ENCODE measurements at places on chromosomes 2 and 18. TPM values are rescaled to one million over a fixed set of nuclear protein-coding genes. Genes with fewer than 3 reads are reported as not detected.

- no peak for DNase-seq
Measured at GRCh38 chr18:29811519-29811918, 1231.0 kb downstream of the DSC3 start.

DNA sequence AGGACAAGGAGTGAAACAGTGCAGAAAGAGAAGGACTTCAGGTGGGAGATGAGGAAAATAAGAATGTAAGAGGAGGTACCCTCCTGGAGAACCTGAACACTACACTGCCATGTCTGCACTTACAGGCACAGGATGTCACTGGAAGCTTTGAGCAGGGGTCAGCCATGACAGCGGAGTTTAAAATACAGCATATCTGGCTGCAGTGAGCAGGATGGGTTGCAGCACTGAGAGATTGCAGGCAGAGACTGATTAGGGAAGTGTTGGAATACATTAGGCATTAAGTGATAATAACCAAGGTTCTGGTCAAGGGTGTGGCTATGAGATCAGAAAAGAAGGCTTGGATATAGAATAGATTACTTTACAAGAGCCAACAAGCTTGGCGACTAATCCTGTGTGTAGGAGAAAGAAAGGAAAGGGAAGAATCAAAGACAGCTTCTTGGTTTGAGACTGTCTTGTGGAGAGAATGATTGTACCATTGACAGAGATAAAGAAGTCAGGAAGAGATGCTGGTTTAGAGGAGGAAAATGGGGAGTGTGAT lies 171.1 kb upstream of the RBMS1 start:
- DNase-seq: no peak

DNA sequence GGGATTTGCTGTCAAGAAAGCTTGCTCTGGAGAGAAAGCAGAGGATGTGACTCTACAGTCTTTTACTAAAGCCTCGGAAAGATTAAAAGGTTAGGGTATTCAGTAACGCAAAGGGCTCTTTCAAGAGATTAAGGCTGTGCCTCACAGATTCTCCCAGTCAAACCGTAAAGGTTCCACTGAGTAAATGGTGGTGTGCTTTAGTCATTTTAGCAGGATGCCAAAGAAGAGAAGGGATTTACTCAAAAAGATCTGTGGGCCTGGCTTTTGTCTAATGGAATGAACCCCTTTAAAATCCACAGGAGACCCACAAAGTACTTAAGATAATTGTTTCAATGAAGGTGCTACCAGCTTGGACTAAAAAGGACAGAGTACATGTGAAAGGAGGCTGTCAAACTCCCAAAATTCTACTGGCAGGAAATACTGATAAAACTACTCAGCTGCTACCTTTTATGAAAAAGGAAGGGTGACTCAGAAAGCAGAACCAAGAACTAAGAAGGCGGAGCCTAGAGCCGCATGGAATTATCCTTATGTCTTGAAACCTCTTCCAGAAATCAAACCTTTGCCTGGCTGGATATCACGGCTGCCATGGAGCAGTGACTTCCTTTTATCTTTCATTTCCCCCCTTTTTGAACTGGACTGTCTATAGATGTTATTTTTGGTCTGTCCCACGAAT lies 670.2 kb upstream of the ZEB2 start:
- DNase-seq: no peak

DNA sequence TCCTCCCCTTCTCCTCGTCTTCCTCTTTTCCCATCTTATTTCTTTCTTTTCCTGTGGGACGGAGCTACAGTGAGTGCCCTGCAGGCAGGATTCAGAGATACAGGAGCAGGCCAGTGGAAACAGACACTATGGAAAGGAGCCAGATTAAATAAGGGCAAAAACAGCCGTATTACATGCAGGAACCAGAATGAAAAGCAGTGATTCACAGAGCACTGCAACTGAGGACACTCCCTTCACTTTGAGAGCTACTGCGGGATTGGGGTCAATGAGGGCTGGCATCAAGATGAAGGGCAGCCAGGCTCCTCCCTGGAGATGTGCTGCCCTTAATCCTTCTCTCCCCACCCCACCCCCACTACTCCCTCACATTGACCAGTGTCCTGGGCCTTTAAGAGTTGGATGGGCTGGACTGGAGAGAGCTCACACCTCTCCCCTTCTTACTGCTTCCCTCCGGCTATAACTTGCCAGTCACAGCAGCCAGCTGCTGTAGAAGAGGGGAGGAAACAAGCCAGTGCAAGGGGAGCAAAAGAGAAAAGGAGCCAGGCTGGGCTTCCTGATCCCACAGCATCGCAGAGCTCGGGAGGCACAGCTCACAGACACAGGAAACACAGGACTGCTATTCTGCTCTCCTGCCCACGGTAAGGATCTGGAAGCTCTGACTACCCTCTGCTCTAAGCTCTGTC lies at the start of gene PLCD4:
PLCD4 (plus strand) TSS at position 464 of the 680 bp plus-strand sequence. CDS start 7,841 bp downstream, outside the sequence.
- DNase-seq: no peak

DNA sequence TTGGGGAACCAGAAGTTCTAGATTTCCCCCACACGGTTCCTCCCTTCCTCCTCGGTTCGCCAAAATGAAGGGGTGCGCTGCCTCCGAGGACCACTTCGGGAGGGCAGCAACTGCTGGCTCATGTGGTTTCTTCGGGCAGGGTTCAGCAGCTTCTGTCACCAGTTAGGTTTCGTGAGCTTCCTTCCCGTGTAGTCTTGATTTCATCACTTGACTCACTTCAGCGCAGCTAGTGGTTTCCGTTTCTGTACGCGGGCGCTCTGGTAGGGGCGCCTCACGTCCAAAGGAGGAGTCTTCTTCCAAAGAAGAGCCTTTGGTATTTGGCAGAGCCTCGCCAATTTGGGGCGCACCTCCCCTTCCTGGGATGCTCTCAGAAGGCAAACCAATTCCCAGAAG lies 485 bp upstream of the GALNT3 start:
- peak; percentile 84 for DNase-seq

RAPGEF4 gene
- polyA plus RNA-seq: 9.4 TPM

GRCh38 chr2:190435031-190435670 lies 27.0 kb downstream of the MFSD6 start:
- DNase-seq: no peak

GRCh38 chr2:59276917-59277316 lies 1035.8 kb upstream of the FANCL start:
- peak; percentile 64 for DNase-seq

FSIP2 gene
- polyA plus RNA-seq: 1.8 TPM

SLC23A3 gene
- 6.2 TPM for polyA plus RNA-seq

SLC9A4 gene
- 0.04 TPM for polyA plus RNA-seq

DNA sequence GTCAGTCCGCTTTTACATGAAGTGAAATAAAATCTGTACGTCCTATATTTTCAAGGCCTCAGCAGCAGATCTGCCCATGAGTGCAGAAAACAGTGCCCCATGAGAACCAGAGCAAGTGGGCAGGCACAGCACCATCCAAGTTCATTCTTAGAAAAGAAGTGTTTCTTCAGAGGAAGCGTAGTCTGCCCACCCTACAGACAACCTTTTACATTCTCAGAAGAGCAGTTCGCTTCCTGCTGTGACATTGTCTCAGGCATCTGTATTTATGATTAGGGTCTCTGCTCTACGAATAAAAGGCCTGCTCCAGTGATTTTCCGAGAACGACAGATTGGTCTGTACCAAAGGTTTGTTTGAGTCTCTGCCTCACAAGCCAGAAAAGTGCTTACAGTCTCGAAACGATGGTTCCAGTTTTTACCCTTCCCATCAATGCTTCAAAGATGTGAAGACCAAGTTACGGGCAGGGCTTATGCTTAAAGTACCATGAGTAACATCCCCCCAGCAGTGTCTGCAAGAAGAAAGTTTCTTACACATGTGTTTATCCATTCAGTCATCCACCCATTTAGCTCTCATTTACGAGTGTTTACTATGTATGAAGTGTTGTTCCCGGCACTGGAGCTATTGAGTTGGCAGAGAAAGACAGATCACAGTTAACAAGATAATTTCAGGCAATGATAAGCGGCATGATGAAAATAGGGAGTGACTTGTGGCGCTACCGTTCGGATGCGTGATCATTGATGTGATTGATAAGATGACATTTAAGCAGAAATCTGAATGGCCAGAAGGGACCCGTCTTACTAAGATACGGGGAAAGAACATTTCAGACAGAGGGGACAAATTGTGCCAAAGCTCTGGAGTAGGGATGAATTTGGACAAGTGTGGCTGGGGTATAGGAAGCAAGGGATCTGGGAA lies 31.4 kb upstream of the CTLA4 start:
- no peak for DNase-seq

DNA sequence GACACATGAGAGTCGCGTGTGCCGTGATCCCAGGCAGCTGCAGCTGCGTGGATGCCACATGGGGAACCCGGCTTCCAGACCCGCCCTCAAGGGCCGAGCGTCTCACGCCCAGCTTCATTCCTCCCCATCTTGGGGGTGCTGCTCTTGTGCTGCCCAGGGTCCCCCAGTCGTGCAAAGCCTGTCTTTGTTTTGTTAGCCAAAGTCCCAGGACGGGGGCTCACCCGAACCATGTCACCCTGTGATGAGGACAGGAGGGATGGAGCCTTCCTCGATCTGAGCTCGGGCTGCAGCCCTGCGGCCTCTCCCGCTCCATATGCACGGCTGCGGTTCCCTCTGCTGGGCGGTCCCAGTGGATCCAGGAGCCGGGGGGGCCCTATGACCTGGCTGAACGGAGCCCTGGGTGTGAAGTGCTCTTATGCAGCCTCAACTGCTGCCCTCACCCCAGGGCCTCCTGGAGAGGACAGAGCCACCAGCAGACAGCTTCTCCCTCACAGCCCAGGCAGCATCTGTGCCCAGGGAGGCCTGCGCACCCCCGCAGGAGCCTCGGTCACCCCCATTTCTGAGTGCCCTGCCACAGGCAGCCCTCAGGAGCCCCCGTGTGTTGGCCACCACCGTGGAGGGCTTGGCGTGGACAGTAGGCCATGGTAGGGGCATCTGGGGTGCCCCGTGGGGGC lies 99.0 kb upstream of the CTDP1 start:
- no peak for DNase-seq

VWA3B gene
- 0.09 TPM for polyA plus RNA-seq

GRCh38 chr2:170056900-170057299 lies 121.0 kb upstream of the MYO3B start:
- DNase-seq: no peak

- peak; percentile 77 for DNase-seq
Measured at GRCh38 chr2:172345956-172346555, 81.3 kb upstream of the ITGA6 start.

DNA sequence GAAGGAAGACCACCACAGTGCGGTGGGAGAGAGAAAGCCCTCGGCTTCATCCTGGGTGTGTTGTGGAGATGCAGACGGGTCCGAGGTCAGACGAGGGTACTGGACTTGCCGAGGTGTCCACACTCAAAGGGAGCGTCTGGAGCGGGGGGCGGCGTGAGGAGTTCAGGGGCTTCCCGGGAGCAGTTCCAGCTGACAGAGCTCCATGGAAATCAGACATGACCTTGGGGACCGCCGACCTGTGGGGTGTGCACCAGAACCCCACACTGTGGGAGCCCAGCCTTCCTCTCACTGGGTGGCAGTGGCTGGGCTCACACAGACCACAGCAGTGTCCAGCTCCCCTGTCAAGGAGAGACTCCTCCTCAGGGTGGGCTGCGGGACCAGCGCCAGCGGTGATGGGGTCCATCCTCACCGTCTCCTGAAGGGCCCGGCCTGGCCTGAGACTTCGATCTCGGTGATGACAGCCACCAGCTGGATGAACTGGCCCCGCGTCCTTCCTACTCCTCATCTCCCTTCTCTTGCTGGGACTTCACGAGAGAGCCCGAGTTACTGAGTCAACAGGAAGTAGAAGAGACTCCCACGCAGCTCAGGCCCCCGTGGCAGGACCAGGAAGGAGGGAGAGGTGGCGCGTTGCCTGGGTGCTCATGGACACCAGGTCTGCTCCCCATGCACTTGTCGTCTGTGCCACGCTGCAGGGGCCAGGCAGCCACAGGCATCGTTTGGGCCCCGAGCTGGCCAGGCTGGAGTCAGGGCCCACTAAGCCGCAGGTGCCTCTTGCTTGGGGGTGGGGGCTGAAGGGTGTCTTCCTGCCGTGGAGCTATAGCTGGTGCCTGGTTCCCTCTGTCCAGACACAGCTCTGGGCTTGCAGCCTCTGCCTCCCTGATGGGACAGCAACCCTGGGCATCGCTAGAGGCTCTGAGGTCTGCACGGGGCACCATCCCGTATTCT lies 101.9 kb upstream of the CTDP1 start:
- no peak for DNase-seq

CFAP221 gene
- polyA plus RNA-seq: 28.5 TPM

CDK5R2 gene
- polyA plus RNA-seq: 2.9 TPM

GRCh38 chr2:111022633-111023032 lies 98.1 kb upstream of the BCL2L11 start:
- no peak for DNase-seq

G6PC2 gene
- 0.19 TPM for polyA plus RNA-seq

SPHKAP gene
- 0.16 TPM for polyA plus RNA-seq

DNA sequence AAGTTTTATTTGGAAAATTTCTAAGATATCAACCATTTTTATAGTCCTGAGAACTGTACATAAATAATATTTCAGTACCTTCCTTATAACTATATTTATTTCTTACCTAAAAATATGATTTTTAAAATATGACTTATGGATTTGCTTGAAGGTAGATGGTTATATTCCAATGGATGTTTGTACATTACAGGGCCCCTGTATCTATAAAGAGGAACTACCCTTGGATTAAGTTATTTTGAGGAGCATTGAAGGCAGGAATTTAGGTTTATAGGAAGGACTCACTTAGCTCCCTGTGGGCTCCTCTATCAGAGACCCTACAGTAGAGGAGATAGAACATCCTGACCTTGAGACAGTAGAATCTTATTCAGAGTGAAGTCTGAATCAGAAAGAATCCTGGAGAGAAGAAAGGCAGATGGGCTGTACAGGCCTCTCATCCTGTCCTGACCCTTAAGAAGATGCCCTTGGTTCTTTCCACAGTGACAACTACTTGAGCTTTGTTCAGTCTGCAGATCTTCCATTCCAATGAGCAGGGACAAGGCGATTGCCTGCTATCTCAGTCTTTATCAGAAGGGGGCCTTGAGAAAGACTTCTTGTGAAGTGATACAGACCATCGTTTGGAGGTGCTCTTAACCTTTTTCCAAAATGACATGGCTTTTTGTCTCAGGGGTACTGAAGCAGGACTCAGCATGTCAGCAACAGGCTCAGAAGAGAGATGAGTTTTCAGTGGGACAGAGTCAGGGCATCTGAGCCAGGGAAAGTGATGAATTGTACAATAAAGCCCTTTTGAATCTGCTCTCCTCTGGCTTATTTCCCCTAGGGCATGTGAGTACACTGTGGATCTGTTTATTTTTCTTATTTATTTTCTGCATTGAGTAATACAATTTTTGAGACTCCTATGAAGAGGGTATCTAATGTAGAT lies 20.9 kb downstream of the OXER1 start:
- no peak for DNase-seq

- DNase-seq: no peak
Measured at GRCh38 chr18:55983433-55983832, 395.4 kb upstream of the TCF4 start.

ZNF521 gene
- polyA plus RNA-seq: 9.3 TPM

- no peak for DNase-seq
Measured at GRCh38 chr18:37754141-37754540, 188.5 kb upstream of the CELF4 start.

- no peak for DNase-seq
Measured at GRCh38 chr2:231704017-231704416, 4.3 kb upstream of the PTMA start.

Measured in large intestine (tissue), 12 donors.